Activated T-cell treated with anti-CD3 and anti-CD28 coated beads, Interleukin-2, amount 50 U/mL, for 1 hour (primary cell): ENCODE measurements at places on chromosomes 13 and 19.

DNA sequence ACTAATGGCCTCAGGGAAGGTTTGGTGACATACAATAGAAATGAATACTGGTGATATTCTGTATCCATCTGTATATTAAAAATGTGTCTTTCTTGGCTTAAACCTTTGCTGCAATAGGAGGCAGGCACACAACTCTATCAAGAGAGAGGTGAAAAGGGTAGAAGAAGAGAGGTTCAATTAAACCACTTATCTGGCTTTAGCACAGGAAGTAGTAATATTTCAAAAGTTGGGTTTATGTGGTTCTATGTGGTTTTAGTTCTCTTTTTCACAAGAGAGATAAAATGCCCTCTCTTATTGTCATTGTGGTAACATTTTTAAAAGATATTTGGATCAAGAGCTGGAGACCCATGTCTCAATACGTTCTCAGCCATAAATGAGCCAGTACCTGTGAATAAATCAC lies 146.2 kb upstream of the FNDC3A start:
- DNase-seq: no peak

DNA sequence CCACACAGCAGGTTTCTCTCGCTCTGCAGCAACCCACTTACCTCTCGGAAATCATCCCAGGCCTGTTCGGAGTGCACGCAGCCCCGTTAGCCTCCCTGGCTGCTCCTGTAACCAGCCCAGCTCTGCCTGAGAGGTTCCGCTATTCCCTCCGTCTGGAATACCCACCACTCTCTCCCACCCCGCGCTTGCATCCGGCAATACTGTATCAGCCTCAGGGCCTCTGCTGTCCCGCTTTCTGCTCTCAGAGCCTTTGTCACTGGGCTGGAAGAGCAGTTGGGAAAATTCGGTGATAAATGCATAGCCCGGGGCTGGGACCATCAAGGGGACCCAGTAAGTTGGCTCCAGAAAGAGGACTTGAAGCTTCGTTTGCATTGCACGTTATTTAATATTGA lies 759 bp upstream of the TLE6 start:
- no peak for DNase-seq

DNA sequence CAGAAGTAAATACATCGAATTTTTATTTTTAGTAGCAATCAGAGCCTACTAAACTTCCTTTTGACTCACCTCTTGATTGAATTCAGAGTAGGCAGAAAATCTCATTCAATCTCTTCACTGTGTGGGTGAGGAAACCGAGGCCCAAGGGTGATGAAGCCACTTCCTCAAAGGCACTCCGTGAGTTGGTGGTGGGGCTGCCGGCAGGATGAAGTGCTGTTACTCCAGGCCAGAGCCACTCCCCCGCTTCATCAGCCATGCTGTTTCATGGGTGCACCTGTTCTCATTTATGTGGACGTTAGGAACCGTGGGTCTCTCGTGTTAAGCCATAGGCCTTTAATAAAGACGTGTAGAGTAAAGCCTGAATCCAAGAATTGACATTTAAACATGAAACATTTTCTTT lies 13.2 kb downstream of the ING1 start:
- peak; percentile 42 for DNase-seq

GRCh38 chr13:114124921-114125320 lies 7.5 kb downstream of the RASA3 start:
- peak; percentile 56 for DNase-seq

GRCh38 chr19:29855741-29856500 lies 44.1 kb downstream of the CCNE1 start:
- DNase-seq: no peak

- DNase-seq: no peak
Observed at GRCh38 chr19:17070912-17071311, 4.3 kb downstream of the HAUS8 start.

DNA sequence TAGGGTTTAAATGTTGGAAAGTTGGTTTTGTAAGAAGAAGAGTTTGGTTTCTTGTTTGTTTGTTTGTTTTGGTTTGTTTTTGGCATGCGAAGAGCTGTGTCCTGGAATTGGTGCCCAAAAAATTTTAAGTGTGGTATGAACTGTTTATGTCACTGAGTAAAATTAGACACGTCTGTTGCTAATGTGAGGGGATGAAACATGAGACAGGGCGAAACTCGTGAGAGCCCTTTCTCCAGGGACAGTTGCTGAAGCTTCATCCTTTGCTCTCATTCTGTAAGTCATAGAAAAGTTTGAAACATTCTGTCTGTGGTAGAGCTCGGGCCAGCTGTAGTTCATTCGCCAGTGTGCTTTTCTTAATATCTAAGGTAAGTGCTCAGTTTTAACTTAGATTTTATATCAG lies at the start of gene SGCG:
Gene SGCG, plus strand, starts transcription at position 269 of the 400 bp plus-strand sequence. CDS start 22,716 bp downstream, outside the sequence.
- no peak for DNase-seq

DNA sequence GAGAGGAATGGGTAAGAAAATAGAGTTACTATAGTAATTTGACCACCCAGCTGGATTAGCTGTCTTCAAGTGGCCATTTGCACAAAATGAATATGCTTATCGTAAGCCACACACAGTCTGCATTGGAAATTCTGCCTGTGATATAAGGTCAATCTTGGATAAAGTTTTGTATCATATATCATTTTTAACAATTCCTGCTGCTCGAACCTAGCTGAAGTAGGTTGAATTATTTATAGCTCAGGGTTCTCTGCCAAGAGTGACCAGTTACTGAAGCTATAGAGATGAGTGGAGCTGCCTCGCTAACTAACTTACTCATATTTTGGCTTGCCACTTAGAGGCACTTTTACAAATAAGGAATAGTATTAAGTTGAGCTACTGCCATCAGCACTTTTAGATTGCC lies 220.9 kb downstream of the RGCC start:
- DNase-seq: no peak

GRCh38 chr13:43113603-43114002 lies 90.2 kb downstream of the DNAJC15 start:
- DNase-seq: no peak

DNA sequence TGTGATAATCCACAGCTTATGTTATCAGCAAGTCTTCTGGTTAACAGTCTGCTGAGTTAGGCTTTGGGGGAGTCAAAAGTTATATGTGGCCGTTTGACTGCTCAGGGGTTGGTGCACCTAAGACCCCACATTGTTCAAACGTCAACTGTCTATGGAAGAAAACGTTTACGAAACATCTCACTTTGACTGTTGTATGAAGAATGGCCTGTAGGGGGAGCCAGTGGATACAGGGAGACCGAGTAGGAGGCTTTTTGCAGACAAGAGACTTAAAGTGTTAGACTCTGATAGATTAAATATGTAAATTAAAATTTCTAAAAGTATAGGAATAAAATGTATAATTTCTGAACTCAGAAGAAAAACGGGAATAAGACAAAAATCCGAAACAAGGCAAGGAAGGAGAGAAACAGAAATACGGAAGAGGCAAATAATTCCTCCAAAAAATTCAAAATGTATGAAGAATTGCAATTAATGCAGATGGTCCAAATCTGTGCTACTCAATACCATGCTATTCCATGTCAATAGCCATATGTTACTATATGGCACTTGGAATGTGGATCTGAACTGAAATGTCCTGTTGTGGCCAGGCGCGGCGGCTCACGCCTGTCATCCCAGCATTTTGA lies 37.8 kb downstream of the TNFSF14 start:
- peak; percentile 50 for DNase-seq
